NT2/D1 (cell line): ENCODE measurements at places on chromosomes 6 and 20.

- no peak for DNase-seq
Observed at GRCh38 chr6:165077876-165078275, 231.5 kb downstream of the C6orf118 start.

DNA sequence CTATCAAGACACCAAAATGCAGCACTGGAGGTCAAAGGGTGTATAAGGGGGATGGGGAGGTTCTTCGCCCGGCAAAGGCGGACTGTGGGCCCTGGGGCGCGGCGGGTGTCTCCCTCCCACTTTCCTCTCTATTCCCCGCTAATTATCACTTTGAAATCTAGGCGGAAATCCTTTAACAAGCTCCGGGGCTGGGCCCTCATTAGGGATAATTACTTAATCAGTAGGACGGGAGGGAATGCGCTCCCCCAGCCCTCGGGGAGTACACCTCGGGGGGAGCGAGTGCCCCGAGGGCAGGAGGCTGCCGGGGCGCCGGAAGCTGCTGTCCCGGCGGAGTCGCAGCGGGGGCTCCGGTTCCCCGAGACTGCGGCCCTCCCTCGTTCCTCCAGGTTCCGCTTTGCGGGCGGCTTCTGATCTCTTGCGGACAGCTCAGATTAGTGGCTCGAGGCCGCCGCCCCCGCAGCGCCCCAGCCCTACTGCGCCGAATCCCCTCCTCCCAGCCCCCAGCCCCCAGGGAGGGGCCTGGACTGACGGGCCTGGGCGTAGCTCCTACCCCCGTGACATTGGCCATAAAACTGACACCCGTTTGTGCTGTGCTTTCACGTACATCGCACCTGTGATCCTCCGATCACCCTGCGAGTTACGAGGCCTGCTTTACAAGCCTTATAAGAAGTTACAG lies 14.7 kb downstream of the MUCL3 start:
- peak; percentile 22 for DNase-seq

DNA sequence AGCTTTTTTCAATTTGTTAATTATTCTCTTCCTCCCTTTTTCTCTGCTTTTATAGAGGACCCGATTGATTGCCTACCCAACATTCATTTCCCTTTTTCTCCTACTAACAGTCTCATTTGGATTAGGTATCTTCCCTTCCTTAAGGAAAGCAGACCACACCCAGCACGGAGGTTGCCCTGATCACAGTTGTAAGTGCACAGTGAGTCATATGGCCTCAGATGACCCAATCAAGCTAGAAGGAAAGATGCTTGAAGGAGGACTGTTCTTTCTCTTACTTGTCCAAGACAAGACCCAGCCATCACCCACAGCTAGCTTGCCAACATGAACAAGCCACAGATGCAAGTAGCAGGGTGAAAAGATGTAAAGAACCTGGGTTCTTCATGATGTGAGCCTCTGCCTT lies 518.6 kb downstream of the PKHD1 start:
- no peak for DNase-seq

GRCh38 chr6:144133225-144133821 lies 17.0 kb upstream of the STX11 start:
- no peak for DNase-seq

DNA sequence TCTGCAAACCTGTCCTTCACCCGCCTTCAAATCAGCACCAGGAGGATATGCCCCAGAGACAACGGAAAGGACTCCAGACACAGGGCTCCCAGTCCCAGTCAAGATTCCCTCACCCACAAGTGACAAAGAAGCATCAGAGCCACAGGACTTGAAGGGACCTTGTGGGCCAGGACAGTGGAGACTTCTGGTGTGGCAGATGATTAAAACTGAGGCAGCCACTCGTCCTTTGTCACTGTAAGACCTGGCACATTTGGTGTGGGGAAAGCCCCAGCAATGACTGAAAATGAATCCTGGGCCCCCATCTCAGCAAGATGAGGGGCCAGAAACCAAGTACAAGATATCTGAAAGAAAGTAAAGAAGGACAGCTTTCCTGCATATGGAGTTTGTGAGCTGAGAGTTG lies 15.6 kb upstream of the GMPR start:
- no peak for DNase-seq

DNA sequence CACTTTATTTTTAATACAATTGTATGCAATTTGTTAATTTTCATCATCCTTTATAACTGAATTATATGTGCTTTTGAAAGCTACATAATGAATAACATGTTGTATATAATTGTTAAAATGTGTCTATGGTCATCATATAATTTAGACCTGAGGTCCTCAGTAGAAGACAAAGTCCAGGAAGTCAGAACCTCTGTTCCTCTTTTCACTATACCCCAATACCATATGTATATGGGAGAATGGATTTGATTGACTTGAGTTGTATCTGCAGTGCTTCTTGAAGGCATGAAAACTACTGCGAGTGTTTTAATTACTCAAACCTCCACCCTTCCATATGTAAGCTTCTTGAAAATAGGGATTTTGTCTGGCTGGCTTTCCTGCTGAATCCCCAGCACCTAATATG lies 140.7 kb upstream of the NEDD9 start:
- DNase-seq: no peak

DNA sequence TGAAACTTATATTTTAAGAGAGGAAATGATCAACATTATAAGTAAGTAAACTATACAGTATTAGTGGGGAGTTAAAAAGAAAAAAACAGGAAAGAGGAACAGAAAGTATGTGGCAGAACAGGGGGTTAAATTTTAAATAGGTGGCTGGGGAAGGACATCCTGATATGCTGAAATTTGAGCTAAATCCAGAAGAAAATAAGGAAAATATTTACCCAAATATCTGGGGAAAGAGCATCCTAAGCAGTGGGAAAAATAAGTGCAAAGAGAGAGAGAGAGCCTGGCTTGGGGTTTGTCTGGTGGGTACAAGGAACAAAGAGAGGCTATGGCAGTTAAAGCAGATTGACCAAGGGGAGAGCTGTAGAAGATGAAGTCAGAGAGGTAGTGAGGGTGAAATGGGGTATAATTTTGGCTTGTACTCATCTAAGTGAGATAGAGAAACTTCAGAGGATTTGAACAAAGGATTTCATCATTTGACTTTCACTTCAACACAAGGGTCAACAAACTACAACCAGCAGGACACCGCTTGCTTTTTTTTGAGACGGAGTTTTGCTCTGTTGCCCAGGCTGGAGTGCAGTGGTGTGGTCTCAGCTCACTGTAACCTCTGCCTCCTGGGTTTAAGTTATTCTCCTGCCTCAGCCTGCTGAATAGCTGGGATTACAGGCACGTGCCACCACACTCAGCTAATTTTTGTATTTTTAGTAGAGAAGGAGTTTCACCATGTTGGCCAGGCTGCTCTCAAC lies 328.4 kb upstream of the CNR1 start:
- DNase-seq: no peak

DNA sequence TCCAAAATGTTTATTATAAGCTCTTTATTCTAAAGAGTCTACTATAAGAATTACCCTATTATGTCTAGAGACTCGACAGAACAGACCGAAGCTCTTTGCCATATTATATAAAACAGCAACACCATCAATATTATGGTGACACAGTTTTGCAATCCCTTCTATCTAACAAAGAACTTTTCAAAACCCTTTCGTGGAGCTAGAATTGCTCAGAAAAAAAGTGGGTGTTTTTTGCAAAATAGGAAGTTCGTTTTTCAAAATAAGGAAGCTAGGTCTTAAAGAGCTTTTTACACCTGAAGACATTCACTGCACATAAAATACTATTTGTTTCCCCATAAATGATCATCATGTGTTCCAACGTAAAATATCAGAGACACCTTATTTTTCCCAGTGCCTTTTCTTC lies 240.0 kb downstream of the FOXC1 start:
- no peak for DNase-seq
